Colonic mucosa (tissue), 4 donors: ENCODE measurements at places on chromosomes 13 and 19. TPM values are rescaled to one million over a fixed set of nuclear protein-coding genes. Genes with fewer than 3 reads are reported as not detected.

DNA sequence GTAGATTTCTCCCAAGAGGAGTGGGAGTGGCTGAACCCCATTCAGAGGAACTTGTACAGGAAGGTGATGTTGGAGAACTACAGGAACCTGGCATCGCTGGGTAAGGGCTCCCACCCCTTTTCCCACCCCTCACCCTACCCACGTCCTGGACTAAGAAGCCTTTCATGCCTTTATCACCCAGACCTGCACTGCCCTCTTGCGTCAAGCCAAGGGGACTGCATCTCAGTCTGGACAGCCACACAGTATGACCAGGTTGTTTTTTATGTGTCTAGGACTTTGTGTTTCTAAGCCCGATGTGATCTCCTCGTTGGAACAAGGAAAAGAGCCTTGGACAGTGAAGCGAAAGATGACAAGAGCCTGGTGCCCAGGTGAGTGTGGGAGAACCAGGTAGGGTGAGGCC lies 8.8 kb downstream of the ZFP28 start:
- H3K4me3 ChIP-seq: no peak overlapping the region
- no peak for DNase-seq
- no peaks in the 10 kb centered on the region for H3K4me1 ChIP-seq
- H3K36me3 ChIP-seq: no peaks in the 10 kb centered on the region

DNA sequence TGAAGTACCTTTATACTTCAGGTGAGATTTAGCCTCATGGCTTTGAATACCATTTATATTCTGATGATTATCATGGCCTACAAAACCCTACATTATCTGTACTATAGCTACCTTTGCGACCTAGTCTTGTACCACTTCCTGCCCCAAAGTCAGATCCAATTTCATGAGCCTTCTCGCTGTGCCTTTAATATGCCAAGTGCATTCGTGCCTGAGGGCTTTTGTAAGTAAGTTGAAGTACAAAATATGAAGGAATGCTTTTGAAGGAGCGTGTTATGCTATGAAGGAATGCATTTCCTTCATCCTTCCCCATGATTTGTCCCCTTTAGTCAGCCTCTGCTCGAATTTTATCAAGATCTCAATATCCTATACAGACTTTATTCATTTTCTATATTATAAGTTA lies 9.2 kb upstream of the RASL11A start:
- no peak overlapping the region for H3K4me3 ChIP-seq
- H3K4me1 ChIP-seq: no peaks in the 10 kb centered on the region
- H3K27ac ChIP-seq: no peak overlapping the region
- no peaks in the 10 kb centered on the region for H3K36me3 ChIP-seq
- no peaks in the 10 kb centered on the region for H3K27me3 ChIP-seq
- no peak for DNase-seq

GRCh38 chr13:80840316-80840976 lies 499.5 kb upstream of the SPRY2 start:
- H3K4me1 ChIP-seq: no peaks in the 10 kb centered on the region
- H3K27ac ChIP-seq: no peak overlapping the region
- no peak overlapping the region for H3K4me3 ChIP-seq
- H3K27me3 ChIP-seq: no peaks in the 10 kb centered on the region
- no peak for DNase-seq

GRCh38 chr13:97142452-97142851 lies 79.7 kb upstream of the MBNL2 start:
- H3K4me3 ChIP-seq: peak overlapping the region; percentile 25
- H3K4me1 ChIP-seq: no peaks in the 10 kb centered on the region

GRCh38 chr13:45104261-45104660 lies 16.0 kb upstream of the GTF2F2 start:
- no peak for DNase-seq
- H3K36me3 ChIP-seq: no peaks in the 10 kb centered on the region
- no peaks in the 10 kb centered on the region for H3K27me3 ChIP-seq

GRCh38 chr19:48500830-48501493 lies 10.7 kb downstream of the LMTK3 start:
- H3K4me3 ChIP-seq: peak overlapping the region; percentile 22
- no peak for DNase-seq
- H3K4me1 ChIP-seq: no peaks in the 10 kb centered on the region
- peaks cover 17% of the 10 kb centered on the region for H3K27me3 ChIP-seq
- no peaks in the 10 kb centered on the region for H3K36me3 ChIP-seq
- H3K27ac ChIP-seq: peak overlapping the region; percentile 17

ZNF534 gene
- 0.12 TPM for total RNA-seq

ATXN8OS gene
- total RNA-seq: not detected

GRCh38 chr13:87942205-87942604 lies 271.0 kb downstream of the SLITRK5 start:
- H3K36me3 ChIP-seq: no peaks in the 10 kb centered on the region
- no peak for DNase-seq
- no peaks in the 10 kb centered on the region for H3K27me3 ChIP-seq
- H3K4me1 ChIP-seq: no peaks in the 10 kb centered on the region
- no peak overlapping the region for H3K4me3 ChIP-seq

DNA sequence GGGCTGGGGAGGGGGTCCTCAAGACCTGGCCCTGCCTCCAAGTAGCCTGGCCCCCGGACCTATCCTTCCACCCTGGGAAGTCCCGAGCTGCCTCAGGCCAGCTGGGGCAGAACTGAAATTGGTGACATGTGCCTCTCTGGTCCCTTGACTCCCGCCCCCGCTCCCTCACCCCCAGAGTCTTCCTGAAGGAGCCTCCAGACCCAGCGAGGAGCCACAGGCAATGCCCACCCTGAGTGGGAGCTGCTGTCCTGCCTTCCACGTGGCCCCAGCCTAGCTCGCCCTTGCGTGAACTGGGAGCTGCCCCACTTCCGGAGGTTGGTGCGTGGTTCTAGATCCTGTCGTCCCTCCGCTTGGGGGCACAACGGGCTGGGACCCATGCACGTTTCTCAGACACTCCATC lies 34.6 kb downstream of the CEBPA start:
- H3K36me3 ChIP-seq: no peaks in the 10 kb centered on the region
- no peak overlapping the region for H3K27ac ChIP-seq
- H3K4me3 ChIP-seq: no peak overlapping the region
- H3K27me3 ChIP-seq: no peaks in the 10 kb centered on the region
- DNase-seq: no peak

- H3K27me3 ChIP-seq: no peaks in the 10 kb centered on the region
- no peak overlapping the region for H3K4me3 ChIP-seq
Observed at GRCh38 chr13:111461445-111462149, 141.2 kb downstream of the TEX29 start.

PLIN5 gene
- total RNA-seq: 3.5 TPM

IGFL3 gene
- total RNA-seq: not detected

CYSLTR2 gene
- 0.10 TPM for total RNA-seq

DNA sequence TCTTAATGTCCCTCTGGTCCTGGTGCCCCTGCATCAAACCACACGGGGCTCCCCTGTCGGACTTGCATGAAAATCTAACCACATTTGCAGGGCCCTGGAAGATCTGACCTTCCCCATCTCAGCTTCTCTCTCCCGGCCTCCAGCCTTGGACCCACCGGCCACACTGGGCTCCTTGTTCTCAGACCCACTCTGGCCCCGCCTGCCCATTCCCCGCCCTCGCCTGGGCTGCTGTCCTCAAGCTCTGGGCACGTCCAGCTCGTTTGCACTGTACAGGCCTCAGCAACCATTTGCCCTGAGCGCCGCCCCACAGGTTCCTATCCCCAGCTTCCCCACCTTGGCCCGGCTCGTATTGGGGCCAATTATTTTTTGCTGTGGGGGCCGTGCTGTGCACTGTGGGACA lies 10.5 kb downstream of the MYO9B start:
- no peaks in the 10 kb centered on the region for H3K27me3 ChIP-seq
- H3K36me3 ChIP-seq: no peaks in the 10 kb centered on the region
- no peak overlapping the region for H3K4me3 ChIP-seq
- H3K4me1 ChIP-seq: no peaks in the 10 kb centered on the region
- H3K27ac ChIP-seq: no peak overlapping the region

CEACAM7 gene
- total RNA-seq: 329 TPM

GRCh38 chr13:33537026-33537425 lies 251.5 kb upstream of the STARD13 start:
- H3K36me3 ChIP-seq: no peaks in the 10 kb centered on the region
- no peak overlapping the region for H3K4me3 ChIP-seq
- peak overlapping the region; percentile 19 for H3K27ac ChIP-seq
- H3K4me1 ChIP-seq: no peaks in the 10 kb centered on the region
- no peaks in the 10 kb centered on the region for H3K27me3 ChIP-seq

DNA sequence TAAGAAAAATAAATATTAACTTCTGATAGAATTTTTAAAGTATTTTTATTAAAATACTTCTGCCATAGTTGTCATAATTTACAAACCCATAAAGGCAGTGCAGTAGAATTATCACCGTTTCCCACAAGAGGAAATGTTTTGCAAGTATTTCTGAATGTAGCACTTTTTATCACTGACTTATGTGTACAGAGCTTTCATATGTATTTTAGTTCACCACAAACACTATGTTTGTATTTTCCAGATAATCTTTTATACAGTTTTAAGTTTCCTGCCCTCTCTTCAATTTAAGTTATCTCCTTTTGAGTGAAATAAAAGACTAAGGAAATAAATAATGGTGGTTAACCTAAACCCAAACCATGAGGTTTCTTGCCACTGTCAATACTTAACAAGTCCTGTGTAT lies 24.2 kb downstream of the MIPEP start:
- H3K4me3 ChIP-seq: no peak overlapping the region
- no peaks in the 10 kb centered on the region for H3K4me1 ChIP-seq
- DNase-seq: no peak
- H3K27ac ChIP-seq: no peak overlapping the region

GPC5 gene
- total RNA-seq: not detected

UPK1A gene
- total RNA-seq: not detected

DNA sequence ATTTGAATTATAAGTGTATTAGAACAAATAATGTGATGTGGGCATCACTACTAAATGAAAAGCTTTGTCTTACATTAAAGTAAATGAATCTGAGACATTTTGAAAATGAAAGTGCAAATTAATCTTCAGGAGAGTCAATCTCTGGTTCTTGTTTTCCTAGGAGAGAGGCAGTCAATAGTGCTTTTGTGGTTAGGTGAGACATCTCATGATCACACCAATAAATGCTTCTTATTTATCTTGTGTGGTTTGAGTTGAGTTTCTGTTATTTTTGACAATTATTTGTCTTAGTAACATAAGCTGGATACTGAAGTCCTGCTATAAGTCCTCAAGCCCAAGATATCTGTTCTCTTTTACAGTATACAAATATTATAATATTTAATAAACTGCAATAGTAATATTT lies 1378.0 kb upstream of the PCDH9 start:
- H3K36me3 ChIP-seq: no peaks in the 10 kb centered on the region
- no peak overlapping the region for H3K27ac ChIP-seq
- H3K4me3 ChIP-seq: no peak overlapping the region
- H3K27me3 ChIP-seq: no peaks in the 10 kb centered on the region
- no peaks in the 10 kb centered on the region for H3K4me1 ChIP-seq

ZNF492 gene
- 1.8 TPM for total RNA-seq

PRKCG gene
- 0.08 TPM for total RNA-seq

MISP gene
- 320 TPM for total RNA-seq

ATP1A3 gene
- total RNA-seq: 1.9 TPM

- DNase-seq: no peak
- H3K36me3 ChIP-seq: no peaks in the 10 kb centered on the region
- H3K4me3 ChIP-seq: no peak overlapping the region
- H3K27ac ChIP-seq: no peak overlapping the region
- peaks cover under 1% of the 10 kb centered on the region for H3K4me1 ChIP-seq
Observed at GRCh38 chr13:40408602-40409001, 257.8 kb downstream of the FOXO1 start.

LAIR1 gene
- total RNA-seq: 5.2 TPM

- H3K27me3 ChIP-seq: no peaks in the 10 kb centered on the region
- H3K4me3 ChIP-seq: no peak overlapping the region
- H3K4me1 ChIP-seq: no peaks in the 10 kb centered on the region
- H3K36me3 ChIP-seq: no peaks in the 10 kb centered on the region
- no peak for DNase-seq
- no peak overlapping the region for H3K27ac ChIP-seq
Observed at GRCh38 chr13:46114613-46115012, 9.8 kb upstream of the CPB2 start.

DNA sequence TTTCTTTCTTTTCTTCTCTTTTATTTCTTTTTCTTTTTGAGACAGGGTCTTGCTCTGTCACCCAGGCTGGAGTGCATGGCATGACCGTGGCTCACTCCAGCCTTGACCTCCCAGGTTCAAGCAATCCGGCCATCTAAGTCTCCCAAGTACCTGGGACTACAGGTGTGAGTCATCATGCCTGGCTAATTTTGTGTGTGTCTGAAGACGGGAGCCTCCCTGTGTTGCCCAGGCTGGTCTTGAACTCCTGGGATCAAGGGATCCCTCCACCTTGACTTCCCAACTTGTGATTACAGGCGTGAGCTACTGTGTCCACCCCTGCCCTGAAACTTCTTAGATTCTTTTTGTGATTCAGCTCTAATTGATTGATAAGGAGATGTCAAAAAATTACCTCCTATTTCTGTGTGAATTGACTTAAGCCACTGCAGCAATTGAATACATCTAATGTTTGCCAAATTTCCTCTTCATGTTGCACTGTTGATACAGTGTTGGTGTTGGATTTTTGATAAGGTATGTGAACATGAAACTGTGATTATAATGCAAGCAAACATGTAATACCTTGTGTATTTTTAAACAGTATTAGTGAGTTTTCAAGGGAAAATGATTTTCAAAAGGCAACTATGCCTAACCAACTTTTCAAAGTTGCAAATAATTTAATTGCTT lies 22.6 kb downstream of the KLF5 start:
- DNase-seq: no peak
- no peaks in the 10 kb centered on the region for H3K27me3 ChIP-seq
- H3K4me1 ChIP-seq: no peaks in the 10 kb centered on the region
- H3K27ac ChIP-seq: no peak overlapping the region
- no peak overlapping the region for H3K4me3 ChIP-seq
- no peaks in the 10 kb centered on the region for H3K36me3 ChIP-seq

GRCh38 chr19:10219678-10220077 lies 11.5 kb downstream of the S1PR2 start:
- DNase-seq: no peak
- no peaks in the 10 kb centered on the region for H3K36me3 ChIP-seq
- H3K27ac ChIP-seq: no peak overlapping the region
- H3K4me1 ChIP-seq: no peaks in the 10 kb centered on the region

GRCh38 chr19:29285187-29285687 lies 72.3 kb upstream of the UQCRFS1 start:
- H3K27ac ChIP-seq: no peak overlapping the region
- no peak for DNase-seq
- no peak overlapping the region for H3K4me3 ChIP-seq
- H3K27me3 ChIP-seq: no peaks in the 10 kb centered on the region
- no peaks in the 10 kb centered on the region for H3K4me1 ChIP-seq
- H3K36me3 ChIP-seq: no peaks in the 10 kb centered on the region

GRCh38 chr19:19077103-19077502 lies 13.3 kb downstream of the SLC25A42 start:
- no peaks in the 10 kb centered on the region for H3K36me3 ChIP-seq
- H3K27me3 ChIP-seq: no peaks in the 10 kb centered on the region
- H3K4me3 ChIP-seq: no peak overlapping the region
- H3K27ac ChIP-seq: no peak overlapping the region

PODNL1 gene
- 4.4 TPM for total RNA-seq

- no peak overlapping the region for H3K27ac ChIP-seq
- peaks cover 36% of the 10 kb centered on the region for H3K27me3 ChIP-seq
- H3K4me3 ChIP-seq: no peak overlapping the region
- DNase-seq: no peak
- H3K4me1 ChIP-seq: no peaks in the 10 kb centered on the region
- no peaks in the 10 kb centered on the region for H3K36me3 ChIP-seq
Observed at GRCh38 chr13:101916108-101916774, 463.8 kb downstream of the ITGBL1 start.
